Panc1 (cell line): ENCODE measurements at places on chromosomes 12 and 14. TPM values are rescaled to one million over a fixed set of nuclear protein-coding genes. Genes with fewer than 3 reads are reported as not detected.

GRCh38 chr14:50067723-50068495 is 48.5 kb downstream of the VCPKMT start:
- DNase-seq = no peak

DNA sequence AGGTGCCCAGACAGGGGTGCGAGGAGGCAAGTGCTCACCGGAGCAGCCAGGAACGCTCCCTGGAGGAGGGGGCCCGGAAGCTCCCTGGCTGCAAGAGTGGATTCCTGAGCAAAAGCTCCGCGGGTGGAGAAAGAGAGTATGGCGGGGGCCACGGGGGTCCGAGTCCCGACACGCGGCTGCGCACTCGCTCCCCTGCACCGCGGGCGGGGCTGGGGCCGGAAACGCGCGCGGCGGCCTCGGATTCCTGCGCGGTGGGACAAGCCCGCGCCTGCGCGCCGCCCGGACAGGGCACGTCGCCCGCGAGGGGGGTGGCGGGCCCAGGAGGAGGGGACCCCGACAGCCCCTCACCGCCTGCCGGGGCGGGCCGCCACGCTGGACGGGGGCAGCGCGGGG is 27.8 kb upstream of the GPR132 start:
- no peak for DNase-seq

DNA sequence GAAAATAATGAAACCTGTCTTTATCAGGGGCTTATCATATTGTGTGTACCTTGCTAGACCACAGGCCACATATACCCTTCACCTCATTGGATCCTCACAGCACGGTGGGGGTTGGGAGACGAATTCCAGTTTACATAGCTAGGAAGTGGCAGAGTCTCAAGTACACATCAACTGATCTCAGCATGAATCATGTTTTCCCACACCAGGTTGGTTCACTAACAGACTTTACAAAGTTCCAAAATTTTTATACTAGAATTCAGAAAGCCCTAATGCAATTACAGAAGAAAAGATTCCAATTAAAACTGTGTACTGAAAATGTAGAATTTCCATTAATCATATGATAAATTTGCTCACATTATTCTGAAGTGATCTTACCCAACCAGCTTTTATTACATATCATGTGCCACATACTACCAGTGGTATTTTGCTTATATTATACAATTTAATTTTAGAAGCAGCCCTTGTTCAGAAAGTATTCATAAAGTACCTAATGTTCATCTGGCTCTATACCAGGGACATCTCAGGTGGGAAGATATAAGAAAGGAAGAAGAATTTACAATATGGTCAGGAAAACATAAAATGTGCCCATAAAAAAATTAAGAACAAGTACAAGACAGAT is 196.2 kb downstream of the ITPR2 start:
- peak; percentile 77 for DNase-seq

DNA sequence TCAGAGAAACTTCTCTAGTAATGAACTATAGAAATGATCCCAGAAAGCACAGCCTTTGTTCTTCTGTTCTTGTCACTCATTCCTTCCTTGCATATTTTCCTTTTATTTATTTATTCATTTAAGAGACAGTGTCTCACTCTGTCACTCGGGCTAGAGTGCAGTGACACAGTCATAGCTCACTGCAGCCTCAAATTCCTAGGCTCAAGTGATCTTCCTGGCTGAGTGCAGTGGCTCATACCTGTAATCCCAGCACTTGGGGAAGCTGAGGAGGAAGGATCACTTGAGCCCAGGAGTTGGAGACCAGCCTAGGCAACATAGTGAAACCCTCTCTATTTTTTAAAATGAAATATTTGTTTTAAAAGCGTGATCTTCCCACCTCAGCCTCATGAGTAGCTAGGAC is 11.5 kb downstream of the TECPR2 start:
- DNase-seq = no peak

DNA sequence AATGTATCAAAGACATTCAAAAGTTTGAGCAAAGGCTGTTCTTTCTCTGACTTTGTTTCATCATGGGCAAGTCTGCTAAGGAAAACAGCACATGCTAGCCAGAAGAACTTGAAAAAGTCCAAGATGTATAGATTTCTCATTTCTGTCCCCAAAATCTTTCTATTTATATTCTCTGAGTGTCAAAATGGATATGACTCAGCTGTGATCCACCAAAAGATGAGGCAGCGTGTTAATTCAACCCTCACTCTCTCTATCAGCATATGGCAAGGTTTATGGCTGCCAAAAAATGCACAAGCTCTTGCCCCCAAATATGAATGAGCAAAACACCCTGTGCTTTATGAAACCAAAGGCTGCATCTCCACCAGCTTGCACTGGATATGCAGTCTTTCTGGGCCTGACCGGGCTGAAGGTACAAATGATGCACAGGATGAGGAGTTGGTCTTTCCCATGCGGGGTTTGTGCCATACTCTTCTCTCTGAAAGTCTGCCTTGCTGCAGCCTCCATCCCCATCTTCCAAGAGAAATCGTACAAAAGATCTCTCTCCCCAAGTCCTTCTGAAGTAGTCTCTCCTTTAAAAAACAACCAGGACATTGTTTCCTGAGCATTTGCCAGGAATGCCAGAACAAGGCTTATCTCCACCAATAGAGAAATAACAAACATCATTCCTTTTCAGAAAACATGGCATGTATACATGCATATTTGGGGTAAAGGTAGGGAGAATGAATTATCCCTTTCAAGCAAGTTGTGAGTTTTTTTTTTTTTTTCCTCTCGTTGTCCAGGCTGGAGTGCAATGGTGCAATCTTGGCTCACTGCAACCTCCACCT is 203.4 kb downstream of the TMX1 start:
- DNase-seq = no peak

DNA sequence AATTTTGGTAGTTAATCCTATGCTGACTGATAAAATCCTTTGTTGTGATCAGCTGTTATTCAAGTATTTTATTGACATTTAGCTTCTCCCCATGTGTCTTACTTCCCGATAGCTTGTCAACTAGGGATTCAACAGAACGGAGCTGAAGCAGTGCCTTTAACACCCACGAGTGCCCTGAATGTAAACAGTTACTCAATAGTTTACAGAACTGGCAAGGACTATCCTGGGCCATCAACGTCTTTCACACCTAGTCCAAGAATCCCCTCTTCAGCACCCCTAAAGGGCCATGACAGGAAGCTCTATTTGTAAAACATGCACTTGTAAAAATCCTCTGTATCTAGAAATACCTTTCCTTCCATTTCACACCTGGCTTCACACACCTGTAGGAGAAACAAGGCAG is 45.3 kb downstream of the SETD3 start:
- no peak for DNase-seq

DNA sequence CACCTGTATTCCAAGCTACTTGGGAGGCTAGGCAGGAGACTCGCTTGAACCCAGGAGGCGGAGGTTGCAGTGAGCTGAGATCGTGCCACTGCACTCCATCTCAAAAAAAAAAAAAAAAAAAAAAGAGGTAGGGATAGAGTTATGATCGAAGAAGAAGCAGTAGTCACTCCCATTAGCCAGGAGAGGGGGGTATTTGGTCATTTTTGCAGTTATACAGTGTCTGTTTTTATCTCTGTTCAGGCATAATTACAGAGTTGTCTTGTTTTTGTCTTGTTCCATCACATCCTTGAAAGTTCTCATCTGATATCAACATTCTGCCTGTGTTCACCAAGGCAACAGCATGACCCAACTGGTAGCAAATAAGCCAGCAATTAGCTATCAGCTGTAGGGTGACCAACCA is 98.5 kb upstream of the TMPO start:
- DNase-seq = no peak

DNA sequence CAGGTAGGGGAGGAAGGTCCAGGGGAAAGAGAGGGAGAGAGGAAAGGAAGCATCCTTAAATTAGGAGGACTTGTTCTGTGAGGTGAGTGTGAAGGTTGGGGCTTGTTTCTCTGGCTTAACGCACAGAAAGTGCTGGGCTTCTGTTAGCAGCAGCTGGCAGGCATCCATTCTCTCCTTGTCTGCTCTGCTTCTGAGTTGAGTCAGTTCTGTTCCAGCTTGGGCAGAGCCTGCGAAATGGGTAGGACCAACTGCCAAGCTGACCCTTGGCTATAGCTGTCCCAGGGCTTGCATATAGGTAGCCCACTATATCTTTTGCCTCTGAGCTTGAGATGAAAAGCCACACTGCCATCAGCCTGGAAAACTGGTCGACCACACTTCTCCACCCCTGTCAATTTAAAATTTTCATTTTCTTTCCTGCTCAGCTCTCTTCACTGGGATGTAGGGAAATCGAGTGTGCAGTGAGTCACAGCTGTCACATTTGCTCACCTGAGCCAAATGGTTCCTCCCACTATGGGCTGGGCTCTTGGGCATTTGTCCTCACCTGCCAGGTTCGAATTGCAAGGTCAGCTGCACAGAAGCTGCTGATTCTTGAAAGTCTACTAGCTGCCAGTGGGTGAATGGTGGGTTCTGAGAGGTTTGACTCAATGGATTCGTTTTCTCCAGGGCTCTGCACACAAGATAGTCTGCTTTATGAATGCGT is 256.4 kb upstream of the PWP1 start:
- DNase-seq = no peak

- no peak for DNase-seq
Observed at GRCh38 chr14:24057867-24058259, 6.1 kb downstream of the CARMIL3 start.

GRCh38 chr12:96356831-96357230 is 43.4 kb downstream of the CDK17 start:
- no peak for DNase-seq

DNA sequence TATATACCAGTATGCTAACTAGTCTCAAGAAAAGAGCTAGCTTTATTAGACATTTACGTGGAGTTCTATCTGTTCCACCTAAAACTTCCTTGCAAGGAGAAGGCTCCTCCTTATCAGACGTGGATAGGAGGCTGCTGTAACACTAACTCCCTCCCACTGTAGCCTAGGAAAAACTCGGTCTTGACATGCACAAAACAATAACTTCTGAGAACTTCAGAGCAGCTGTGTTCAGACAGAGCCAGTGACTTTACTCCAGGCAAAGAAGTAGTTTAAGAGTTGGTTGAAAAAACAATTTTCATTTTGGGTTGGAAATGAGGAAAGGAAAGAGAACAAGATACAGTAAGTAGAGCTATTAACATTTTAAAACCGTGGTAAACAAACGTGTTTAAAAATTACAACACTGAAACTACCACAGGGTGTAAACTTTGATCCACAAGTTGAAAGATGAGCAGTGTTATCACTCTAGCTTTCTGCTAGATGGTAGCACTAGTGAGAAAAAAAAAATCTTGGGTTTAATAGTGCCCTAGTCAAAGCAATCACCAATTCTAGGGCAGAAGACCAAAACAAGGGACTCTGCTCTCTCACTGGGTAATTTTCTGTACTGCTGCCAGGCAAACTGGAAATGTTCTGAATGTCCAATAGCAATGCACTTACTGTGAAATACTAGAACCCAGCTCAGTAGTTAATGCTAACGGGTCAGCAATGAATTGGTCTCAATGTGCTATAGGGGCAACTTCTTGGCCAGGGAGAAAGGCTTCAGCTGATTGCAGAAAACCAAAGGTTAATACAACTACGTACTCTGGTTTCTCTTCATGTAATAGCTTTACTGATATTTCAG is 2.4 kb downstream of the ATF7 start:
- DNase-seq = no peak

DNA sequence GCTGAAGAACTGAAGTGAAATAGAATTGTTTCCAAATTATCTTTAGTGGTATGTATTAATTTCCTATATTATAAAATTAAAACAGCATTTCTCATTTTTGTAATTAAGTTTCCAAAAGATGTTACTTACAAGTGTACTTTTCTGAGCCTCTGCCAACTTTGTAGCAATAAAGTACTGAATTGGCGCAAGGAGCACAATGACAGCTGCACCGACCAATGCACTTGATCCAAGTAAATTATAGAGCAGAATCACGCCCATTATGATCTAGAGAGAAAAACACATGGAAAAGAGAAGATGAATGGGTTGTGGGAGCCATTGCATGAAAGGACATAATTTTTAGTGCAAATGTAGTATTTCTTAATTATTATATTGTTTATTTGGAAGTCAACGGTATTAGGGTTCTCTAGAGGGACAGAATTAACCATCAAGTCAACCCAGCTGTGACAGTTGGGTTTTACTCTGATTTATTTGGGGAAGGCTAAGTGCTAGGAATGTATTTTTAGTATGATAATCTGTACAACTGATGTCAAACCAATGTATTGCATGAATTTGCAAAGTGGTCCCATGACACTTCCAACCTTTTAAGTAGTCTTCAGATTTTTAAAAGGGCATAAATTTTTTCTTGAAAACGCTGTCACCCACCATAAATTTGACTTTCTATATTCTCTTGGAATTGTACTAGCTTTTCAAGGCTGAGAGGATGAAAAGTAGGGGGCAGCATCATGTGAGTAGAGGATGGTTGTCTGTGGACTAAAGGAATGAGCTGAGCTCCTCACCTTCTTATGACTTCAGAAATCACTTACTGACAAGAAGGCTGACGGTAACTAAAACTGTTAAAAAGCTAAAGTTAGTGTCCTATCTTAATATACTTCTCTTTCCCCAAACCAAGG is 33.0 kb downstream of the ABCC9 start:
- no peak for DNase-seq

DNA sequence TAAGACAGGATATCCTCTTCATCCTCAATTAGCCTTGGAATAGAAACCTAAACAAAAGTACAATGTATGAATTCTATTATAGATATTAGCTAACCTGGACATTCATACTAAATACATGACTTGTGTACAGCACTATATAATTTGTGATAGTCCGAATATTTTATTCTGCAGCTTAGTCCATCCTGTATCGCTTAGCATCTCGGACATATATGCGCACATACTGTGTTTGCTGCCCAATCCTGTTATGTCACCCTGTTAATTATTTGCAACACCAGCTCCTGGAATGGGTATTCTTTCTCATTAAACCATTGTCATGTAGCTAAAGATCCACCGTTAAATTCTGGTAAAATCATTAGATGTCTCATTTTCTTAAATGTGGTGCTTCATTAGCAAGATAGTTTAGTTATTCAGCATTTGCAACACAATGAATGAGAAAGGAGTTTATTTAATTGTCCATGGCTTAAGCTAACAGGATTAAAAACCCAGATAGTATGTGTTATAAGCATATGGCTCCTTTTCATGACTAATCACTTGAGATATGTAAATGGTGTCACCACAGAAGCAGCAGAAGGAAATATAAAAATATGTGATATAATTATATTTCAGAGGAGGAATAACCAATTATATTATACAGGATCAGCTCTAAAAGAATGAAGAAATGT is 156.0 kb upstream of the ARHGAP5 start:
- DNase-seq = no peak

GRCh38 chr14:51938137-51938536 is 51.2 kb upstream of the RTRAF start:
- no peak for DNase-seq

The KRT1 gene
- total RNA-seq = not detected

The GPR132 gene
- total RNA-seq = 0.08 TPM

The ZDHHC22 gene
- total RNA-seq = 0.46 TPM

The RNASE7 gene
- not detected for total RNA-seq

The SLC16A7 gene
- total RNA-seq = 0.33 TPM

The KCNC2 gene
- not detected for total RNA-seq
